Uterine smooth muscle cell (primary cell): ENCODE measurements at places on chromosomes 7 and 10. TPM values are rescaled to one million over a fixed set of nuclear protein-coding genes. Genes with fewer than 3 reads are reported as not detected.

AKR1C4 gene
- total RNA-seq: not detected in 2 replicates

SORCS1 gene
- total RNA-seq: not detected in 2 replicates

PRLHR gene
- 0.12 TPM in 1 of 2 replicates, not detected in the other for total RNA-seq

ZNF503 gene
- 5.8 and 6.6 TPM in 2 replicates for total RNA-seq

CACUL1 gene
- total RNA-seq: 24.3 and 25.1 TPM in 2 replicates

TSPAN12 gene
- total RNA-seq: 1.2 and 1.7 TPM in 2 replicates

KNDC1 gene
- 1.3 and 3.2 TPM in 2 replicates for total RNA-seq

FAM107B gene
- 22.0 and 34.2 TPM in 2 replicates for total RNA-seq

TAF5 gene
- total RNA-seq: 4.2 and 7.7 TPM in 2 replicates

TMEM106B gene
- total RNA-seq: 59.8 and 78.0 TPM in 2 replicates

TMEM236 gene
- 0.11 and 0.12 TPM in 2 replicates for total RNA-seq

FXYD4 gene
- not detected in 2 replicates for total RNA-seq

DNA2 gene
- total RNA-seq: 6.4 and 14.1 TPM in 2 replicates
